Mesothelial cell of epicardium (in vitro differentiated cells): ENCODE measurements at places on chromosomes 6 and 20. TPM values are rescaled to one million over a fixed set of nuclear protein-coding genes. Genes with fewer than 3 reads are reported as not detected.

SLC26A8 gene
- 0.27 to 0.38 TPM (median 0.29 TPM) in 3 replicates for total RNA-seq

DNA sequence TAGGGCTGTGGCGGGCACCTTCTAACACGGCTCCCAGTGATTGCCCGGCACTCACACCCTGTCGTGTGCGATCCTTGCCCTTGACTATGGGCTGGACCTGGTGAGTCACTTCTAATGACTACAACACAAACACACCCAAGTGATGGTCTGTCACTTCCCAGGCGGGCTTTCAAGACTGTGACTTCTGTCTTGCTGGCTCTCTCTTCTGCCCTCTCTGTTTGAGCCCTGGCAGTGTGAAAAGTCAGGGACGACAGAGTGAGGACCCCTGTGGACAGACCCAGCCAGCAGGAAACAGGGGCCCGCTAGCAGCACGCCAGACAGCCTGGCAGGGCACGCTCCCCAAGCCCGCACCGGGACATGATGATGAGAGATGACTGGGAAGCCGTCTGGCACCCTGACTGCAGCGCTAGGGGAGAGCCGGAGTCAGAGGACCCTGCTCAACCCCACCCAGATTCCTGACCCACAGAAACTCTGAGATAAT, 43.0 kb downstream of the KIF16B start:
- no peak for DNase-seq

CALHM6 gene
- 2.2 to 2.4 TPM (median 2.4 TPM) in 3 replicates for total RNA-seq

- no peak for DNase-seq
Observed at GRCh38 chr6:167528239-167528638, 203.4 kb downstream of the TTLL2 start.

DNA sequence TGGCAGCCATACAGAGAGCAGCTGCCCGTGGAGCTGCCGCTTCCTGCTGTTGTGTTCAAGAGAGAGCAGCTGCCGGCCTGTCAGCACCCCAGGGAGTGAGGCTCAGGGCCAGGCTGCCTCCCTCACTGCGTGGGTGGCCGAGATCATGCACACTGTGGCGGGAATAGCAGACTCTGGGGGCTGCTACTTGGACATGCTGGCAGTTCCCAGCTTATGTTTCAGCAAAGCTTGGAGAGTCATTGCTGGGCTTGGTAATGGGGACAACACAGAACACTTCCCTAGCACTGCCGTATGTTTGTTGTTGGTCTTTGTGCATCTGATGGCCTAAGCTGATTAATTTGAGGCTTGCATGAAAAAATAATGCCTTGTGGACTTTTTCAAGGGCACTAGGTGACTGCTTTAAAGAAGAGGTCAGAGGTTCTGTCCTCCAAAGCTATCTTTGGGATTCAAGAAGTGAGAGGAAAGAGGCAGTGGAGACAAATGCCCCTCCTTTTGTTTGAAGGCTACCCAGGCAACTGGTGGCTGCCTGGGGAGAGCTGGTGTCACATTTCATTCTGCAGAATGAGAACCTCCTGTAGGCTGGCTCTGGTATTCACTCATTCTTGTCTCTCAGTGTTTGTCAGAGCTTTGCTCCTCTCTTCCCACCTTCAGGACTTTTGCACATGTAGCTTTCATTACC, 18.8 kb downstream of the MRAP2 start:
- DNase-seq = no peak

- no peak for DNase-seq
Observed at GRCh38 chr6:126380072-126380583, 40.2 kb downstream of the CENPW start.

GRCh38 chr6:57183336-57183735, 11.2 kb downstream of the BAG2 start:
- DNase-seq = no peak

WFDC5 gene
- total RNA-seq = not detected in 3 replicates

GRCh38 chr6:63573899-63574553, 1.7 kb downstream of the LOC128125822 start:
- DNase-seq = no peak

DNA sequence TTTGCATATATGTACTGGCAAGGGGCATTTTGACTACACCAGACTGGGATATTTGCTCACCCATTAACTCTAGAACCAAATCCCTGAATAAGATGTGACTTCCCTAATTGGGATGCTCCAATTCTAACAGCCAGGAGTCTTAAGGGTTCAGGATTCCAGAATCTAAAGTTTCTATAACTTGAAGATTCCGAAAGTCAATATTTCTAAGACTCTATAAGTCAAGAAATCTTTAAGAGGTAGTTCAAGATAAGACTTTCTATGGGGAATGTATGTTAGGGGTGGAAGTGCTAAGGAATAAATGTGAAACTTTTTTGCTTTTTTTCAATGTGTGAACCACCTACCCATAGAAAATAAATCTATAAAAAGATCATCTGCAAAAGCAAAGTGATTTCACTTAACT, 42.7 kb upstream of the BLCAP start:
- DNase-seq = no peak

DNA sequence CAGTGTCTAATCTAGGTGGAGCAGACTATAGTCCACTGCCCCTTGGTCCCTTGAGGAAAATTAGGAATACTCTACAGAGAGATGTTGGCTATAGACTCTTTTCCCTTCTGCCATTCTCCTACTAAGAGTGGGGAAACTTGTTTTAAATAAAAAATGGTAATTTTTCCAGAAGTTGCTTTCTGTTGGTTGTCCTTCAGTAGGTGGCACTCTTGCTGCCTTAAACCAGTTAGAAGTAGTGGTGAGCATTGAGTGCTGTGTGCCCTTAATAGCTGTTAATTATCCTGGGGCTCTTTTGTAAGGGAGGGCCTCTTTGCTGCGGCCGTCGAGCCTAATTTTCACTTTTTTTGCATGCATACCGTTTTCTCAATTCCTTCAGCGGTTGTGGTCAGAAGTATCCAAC, 2.8 kb downstream of the CMTR1 start:
- no peak for DNase-seq

MED20 gene
- 24.1 to 25.1 TPM (median 25.1 TPM) in 3 replicates for total RNA-seq
